SK-N-SH (cell line): ENCODE measurements at places on chromosomes 13 and 19.

- H3K36me3 ChIP-seq = no peaks in the 10 kb centered on the region
- H3K4me1 ChIP-seq = peaks cover 14% of the 10 kb centered on the region
- H3K4me3 ChIP-seq = no peak overlapping the region
- no peaks in the 10 kb centered on the region for H3K27me3 ChIP-seq
- H3K27ac ChIP-seq = no peak overlapping the region
- DNase-seq = no peak
Measured at GRCh38 chr13:75329723-75330122, 152.2 kb downstream of the TBC1D4 start.

- no peak overlapping the region for H3K27ac ChIP-seq
- DNase-seq = no peak
- H3K27me3 ChIP-seq = peaks cover 4% of the 10 kb centered on the region; the same call in 1 of the 2 replicates
- H3K4me3 ChIP-seq = no peak overlapping the region
- no peaks in the 10 kb centered on the region for H3K4me1 ChIP-seq
- H3K36me3 ChIP-seq = no peaks in the 10 kb centered on the region
Measured at GRCh38 chr13:43145534-43146196, 122.3 kb downstream of the DNAJC15 start.

DNA sequence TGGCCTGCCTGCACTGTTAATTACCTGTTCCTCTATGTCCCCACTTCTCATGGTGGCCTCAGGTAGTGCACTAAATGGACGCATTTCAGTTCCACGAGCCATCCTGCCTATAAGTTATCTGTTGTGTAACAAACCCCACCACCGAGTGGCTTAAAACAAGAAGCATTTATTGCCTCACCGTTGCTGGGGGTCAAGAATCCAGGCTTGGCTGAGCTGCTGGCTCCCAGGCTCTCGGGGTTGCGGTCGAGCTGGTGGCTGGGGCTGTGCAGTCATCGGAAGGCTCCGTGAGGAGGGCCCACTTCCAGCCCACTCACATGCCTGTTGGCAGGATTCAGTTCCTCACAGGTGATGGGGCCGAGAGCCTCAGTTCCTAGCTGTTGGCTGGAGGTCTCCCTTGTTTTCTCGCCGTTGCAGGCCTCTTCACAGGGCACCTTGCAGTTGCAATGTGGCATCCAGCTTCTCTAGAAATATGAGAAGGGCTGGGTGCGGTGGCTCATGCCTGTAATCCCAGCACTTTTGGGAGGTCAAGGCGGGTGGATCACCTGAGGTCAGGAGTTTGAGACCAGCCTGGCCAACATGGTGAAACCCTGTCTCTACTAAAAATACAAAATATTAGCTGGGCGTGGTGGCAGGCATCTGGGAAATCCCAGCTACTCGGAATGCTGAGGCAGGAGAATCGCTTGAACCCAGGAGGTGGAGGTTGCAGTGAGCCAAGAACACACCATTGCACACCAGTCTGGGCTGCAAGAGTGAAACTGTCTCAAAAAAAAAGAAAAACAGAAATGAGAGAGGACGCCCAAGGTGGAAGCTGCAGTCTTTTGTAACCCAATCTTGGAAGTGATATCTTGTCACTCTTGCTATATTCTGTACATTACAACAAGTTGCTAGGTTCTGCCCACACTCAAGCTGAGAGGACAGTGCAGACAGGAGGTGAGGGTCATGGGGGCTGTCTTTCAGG is 6.5 kb upstream of the PTOV1 start:
- no peaks in the 10 kb centered on the region for H3K27me3 ChIP-seq
- H3K27ac ChIP-seq = no peak overlapping the region
- no peak overlapping the region for H3K4me3 ChIP-seq
- H3K4me1 ChIP-seq = 0 out of 2 replicates have a peak, but pooled peaks cover 9% of the 10 kb centered on the region

- H3K36me3 ChIP-seq = no peaks in the 10 kb centered on the region
- no peaks in the 10 kb centered on the region for H3K27me3 ChIP-seq
- no peaks in the 10 kb centered on the region for H3K4me1 ChIP-seq
- no peak overlapping the region for H3K4me3 ChIP-seq
Measured at GRCh38 chr19:47435883-47436417, 16.6 kb upstream of the MEIS3 start.

DNA sequence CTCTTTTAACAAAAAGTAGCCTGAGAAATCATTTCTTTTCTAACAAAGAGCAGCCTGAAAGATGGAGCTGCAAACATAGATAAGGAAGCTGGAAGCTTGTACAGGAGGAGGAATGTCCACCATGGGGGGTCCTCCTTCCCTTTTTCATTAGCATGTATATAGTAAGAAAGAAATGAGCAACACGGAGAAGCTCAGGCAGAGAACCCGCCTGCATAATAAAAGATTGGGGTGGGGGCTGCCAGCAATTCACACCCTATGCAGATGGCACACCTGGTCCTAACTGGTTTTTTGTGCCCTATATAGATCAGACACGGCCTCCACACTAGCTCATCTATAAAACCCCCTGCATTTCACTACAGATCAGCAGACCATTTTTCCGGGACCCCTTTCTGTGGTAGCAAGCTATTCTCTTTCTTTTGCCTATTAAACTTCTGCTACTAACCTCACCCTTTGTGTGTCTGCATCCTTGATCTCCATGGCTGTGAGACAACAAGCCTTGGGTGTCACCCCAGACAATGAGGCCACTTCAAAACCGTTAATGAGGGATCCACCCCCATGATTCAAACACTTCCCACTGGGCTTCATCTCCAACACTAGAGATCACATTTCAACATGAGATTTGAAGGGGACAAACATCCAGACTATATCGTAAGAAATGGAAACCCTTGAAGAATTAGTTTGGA is 167.5 kb upstream of the FREM2 start:
- no peaks in the 10 kb centered on the region for H3K4me1 ChIP-seq
- H3K4me3 ChIP-seq = no peak overlapping the region
- H3K27me3 ChIP-seq = no peaks in the 10 kb centered on the region; the same call in 1 of the 2 replicates
- no peak for DNase-seq

- H3K36me3 ChIP-seq = no peaks in the 10 kb centered on the region
- H3K27me3 ChIP-seq = no peaks in the 10 kb centered on the region
- no peak overlapping the region for H3K4me3 ChIP-seq
- H3K4me1 ChIP-seq = peaks cover 21% of the 10 kb centered on the region
Measured at GRCh38 chr13:24274452-24275021, 34.8 kb upstream of the C1QTNF9 start.

DNA sequence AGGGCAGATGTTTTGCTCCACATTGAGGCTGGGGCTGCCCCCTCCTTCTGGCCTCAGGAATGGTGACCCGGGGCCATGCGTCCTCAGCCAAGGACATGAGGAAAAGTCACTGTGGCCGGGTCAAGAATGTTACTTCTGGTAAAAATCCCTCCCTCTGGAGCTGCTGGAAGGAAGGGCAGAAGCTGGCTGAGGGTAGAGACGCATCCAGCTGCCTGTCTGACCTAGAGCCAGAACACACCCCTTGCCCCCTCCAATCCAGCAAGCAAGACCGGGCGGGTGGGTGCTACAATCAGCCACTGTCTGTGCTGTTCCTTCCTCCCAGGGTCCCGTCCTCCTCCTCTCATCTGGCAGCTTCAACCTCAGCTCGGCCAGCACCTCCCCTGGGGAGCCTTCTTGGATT is 59.0 kb downstream of the PTPRS start:
- no peak overlapping the region for H3K27ac ChIP-seq
- no peaks in the 10 kb centered on the region for H3K4me1 ChIP-seq
- no peak overlapping the region for H3K4me3 ChIP-seq

DNA sequence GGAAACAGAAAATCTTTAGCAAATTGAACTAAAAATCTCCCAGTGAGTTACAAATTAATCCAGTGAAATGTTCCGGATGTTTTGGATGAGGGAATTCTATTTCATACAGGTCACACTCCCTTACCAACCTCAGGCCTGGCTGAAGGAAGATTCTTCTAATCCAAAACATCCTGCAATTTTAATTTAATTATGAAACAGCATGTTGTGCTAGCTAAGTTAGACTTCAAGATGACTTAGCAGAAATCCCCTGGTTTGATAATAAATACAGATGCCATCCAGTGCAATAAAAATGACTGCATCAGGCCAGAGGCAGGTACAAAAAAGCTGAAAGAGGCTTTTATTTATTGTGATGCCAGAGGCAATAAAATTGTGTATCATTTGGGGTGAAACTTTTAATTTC is 96.7 kb upstream of the CLDN10 start:
- H3K27me3 ChIP-seq = peaks cover 1% of the 10 kb centered on the region; the same call in 1 of the 2 replicates
- no peak overlapping the region for H3K4me3 ChIP-seq
- no peaks in the 10 kb centered on the region; the same call in 1 of the 2 replicates for H3K4me1 ChIP-seq
- no peaks in the 10 kb centered on the region for H3K36me3 ChIP-seq
- H3K27ac ChIP-seq = no peak overlapping the region

DNA sequence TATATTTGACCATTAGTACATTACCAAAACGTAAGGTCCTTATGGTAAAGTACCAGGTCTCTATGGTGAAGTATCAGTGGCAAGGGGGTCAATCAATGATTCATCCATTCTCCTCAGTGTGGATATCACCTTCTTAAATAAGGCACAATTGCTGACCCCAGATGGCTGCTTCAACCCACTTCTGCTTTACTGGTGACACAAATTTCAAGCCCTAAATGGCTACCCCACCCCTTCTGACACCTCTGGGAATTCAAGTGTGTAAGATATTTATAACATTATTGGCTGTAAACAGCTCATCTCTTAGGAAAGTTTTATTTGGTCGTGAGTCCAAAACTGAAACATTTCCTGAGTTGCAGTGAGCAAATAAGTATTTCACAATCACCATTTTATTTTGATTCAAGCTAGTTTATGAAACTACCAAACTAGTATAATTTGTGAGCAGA is 7.9 kb upstream of the WBP4 start:
- no peak overlapping the region for H3K27ac ChIP-seq
- H3K27me3 ChIP-seq = no peaks in the 10 kb centered on the region
- DNase-seq = no peak
- H3K4me1 ChIP-seq = no peaks in the 10 kb centered on the region
- no peak overlapping the region for H3K4me3 ChIP-seq

GRCh38 chr13:89401264-89401675 is 1730.1 kb downstream of the SLITRK5 start:
- no peak overlapping the region for H3K27ac ChIP-seq
- no peaks in the 10 kb centered on the region for H3K27me3 ChIP-seq
- no peak for DNase-seq
- peaks cover 6% of the 10 kb centered on the region; the same call in 1 of the 2 replicates for H3K4me1 ChIP-seq
- no peak overlapping the region for H3K4me3 ChIP-seq

GRCh38 chr13:86841264-86841663 is 829.9 kb upstream of the SLITRK5 start:
- no peaks in the 10 kb centered on the region for H3K27me3 ChIP-seq
- H3K4me3 ChIP-seq = no peak overlapping the region
- DNase-seq = no peak
- H3K36me3 ChIP-seq = no peaks in the 10 kb centered on the region
- no peaks in the 10 kb centered on the region for H3K4me1 ChIP-seq

DNA sequence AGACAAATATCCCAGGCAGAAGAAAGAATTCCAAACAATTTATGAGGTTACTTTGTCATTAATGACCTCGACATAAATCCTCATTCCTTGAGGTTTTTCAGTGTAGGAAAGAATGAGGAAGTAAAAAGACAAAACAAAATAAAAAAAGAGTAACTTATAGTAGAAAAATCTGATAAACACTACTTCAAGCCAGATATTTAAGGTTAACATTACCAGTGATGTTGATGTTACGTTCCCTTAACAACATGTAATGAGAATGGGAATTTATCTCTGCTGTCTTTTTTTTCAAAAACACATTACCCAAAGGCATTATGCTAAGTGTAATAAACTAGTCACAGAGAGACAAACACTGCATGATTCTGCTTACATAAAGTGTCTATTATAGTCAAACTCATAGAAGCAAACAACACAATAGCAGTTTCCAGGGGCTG is 935.1 kb downstream of the SLITRK1 start:
- no peak overlapping the region for H3K27ac ChIP-seq
- no peaks in the 10 kb centered on the region for H3K27me3 ChIP-seq
- no peaks in the 10 kb centered on the region for H3K4me1 ChIP-seq
- H3K4me3 ChIP-seq = no peak overlapping the region
- H3K36me3 ChIP-seq = no peaks in the 10 kb centered on the region
- DNase-seq = no peak

- no peak for DNase-seq
- no peaks in the 10 kb centered on the region for H3K4me1 ChIP-seq
- H3K36me3 ChIP-seq = no peaks in the 10 kb centered on the region
- H3K27ac ChIP-seq = no peak overlapping the region
Measured at GRCh38 chr19:41528106-41528505, 47.9 kb upstream of the CEACAM21 start.

- peaks cover 85% of the 10 kb centered on the region for H3K27me3 ChIP-seq
- no peaks in the 10 kb centered on the region for H3K4me1 ChIP-seq
- no peak overlapping the region for H3K4me3 ChIP-seq
- DNase-seq = no peak
- no peaks in the 10 kb centered on the region for H3K36me3 ChIP-seq
Measured at GRCh38 chr19:13300421-13301030, 150.3 kb downstream of the IER2 start.

DNA sequence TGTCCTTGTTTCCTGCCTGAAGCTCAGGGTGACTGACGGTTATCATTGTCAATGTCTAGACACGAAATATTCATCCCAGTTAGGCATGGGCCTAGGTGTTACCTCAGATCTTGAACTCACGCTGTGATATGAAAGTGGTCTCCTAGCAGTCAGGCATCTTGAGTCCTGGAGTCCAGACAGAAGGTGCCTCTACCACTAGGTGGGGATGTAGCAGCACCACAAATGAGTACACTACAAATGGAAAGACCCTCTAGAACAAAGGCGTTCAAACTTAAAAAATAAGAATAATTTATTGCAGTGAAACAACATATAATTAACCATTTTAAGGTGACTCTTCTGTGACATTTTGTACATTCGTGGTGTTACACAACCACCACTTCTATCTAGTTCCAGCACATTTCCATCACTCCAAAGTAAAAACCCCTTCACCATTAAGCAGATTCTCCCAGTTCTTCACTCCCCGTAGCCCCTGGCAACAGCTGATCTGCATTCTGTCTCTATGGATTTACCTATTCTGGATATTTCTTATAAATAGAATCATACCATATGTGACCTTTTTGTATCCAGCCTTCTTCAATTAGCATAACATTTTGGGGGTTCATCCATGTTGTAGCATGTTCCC is 11.9 kb upstream of the FRY start:
- peak; percentile 55 for DNase-seq
- H3K36me3 ChIP-seq = no peaks in the 10 kb centered on the region
- H3K27me3 ChIP-seq = no peaks in the 10 kb centered on the region

- no peak for DNase-seq
- no peak overlapping the region for H3K27ac ChIP-seq
- peaks cover under 1% of the 10 kb centered on the region for H3K36me3 ChIP-seq
- H3K4me3 ChIP-seq = peak overlapping the region; percentile 91
- no peaks in the 10 kb centered on the region for H3K27me3 ChIP-seq
- H3K4me1 ChIP-seq = no peaks in the 10 kb centered on the region
Measured at GRCh38 chr19:37470216-37470615, 1.1 kb downstream of the ZNF570 start.

GRCh38 chr13:105035092-105035491 is 1500.4 kb downstream of the EFNB2 start:
- H3K36me3 ChIP-seq = no peaks in the 10 kb centered on the region
- no peak overlapping the region for H3K4me3 ChIP-seq
- DNase-seq = peak; percentile 27
- no peak overlapping the region for H3K27ac ChIP-seq

- no peaks in the 10 kb centered on the region for H3K27me3 ChIP-seq
- H3K4me1 ChIP-seq = peaks cover under 1% of the 10 kb centered on the region; the same call in 1 of the 2 replicates
Measured at GRCh38 chr19:12689581-12690216, 1.9 kb downstream of the GNG14 start.
